Aorta (tissue), 5 donors: ENCODE measurements at places on chromosomes 6 and 20.
A peak's percentile ranks its signal among the peaks of the same experiment; 100 is the strongest.

GRCh38 chr6:4349323-4349722, 213.9 kb upstream of the ECI2 start:
- no peak overlapping the region for H3K27ac ChIP-seq
- no peaks in the 10 kb centered on the region for H3K27me3 ChIP-seq
- H3K4me1 ChIP-seq, result no peaks in the 10 kb centered on the region
- no peaks in the 10 kb centered on the region for H3K36me3 ChIP-seq
- no peak for DNase-seq

DNA sequence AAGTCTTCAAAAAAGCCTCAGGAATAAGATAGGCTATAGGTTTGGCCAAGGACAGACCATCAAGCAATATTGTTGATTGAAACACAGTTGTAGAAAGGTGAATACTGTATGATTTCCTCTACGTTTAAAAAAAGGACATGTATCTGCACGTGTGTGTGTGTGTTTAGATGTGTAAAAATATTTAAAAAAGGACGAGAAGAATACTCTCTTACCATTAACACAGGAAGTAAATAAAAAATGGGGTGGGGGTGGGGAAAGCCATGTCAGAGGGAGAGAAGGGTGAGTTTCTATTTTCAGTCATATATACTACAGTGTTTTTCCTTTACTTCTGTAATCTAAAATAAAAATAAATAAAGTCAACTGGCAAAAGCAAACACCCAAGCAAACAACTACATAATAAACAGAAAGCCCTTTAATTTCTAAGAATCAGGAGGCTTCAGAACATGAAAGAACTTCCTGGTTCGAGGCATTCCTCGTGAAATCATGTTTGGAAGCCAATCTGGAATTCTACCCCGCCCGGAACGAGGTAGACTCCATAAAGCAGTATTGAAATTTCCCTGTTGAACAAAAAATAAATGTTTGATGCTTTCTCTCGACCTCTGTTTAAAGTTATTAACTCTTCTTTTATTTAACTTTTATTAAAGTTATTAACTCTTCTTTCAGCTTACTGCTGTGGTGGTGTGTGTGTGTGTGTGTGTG, 158.1 kb upstream of the ZNF217 start:
- no peaks in the 10 kb centered on the region for H3K36me3 ChIP-seq
- no peak for DNase-seq
- H3K4me3 ChIP-seq, result no peak overlapping the region

DNA sequence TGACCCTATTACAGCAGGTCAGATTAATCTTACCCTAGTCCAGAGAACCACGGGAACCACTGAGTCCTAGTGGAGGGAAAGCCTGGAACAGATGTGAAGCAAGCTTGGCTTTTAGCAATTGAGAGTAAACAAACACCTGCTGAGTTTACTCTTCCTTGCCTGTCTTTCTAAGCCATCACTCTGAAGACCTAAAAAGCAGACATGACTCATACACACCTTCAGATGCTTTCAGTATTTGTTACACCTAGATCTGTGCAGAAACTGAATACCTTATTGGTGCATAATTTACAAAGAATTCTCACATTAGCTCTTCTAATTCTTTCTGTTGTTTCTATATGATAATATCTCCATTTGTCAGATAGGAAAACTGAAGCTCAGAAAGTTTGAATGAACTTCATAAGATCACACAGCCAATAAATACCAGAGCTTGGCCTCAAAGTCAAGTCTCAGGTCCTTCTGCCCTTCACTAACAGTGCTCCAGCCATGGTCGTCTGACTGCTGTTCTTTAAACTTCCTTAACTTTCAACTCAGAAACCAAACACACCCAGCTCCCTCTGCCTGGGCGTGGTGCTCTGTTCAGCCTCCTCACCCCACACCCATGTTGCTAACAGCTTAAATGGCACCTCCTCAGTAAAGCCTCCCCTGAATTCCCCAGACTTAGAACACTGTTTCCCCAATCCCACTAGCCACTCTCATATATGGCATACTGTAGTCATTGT, 8.6 kb upstream of the GABBR1 start:
- no peak overlapping the region for H3K27ac ChIP-seq
- no peak overlapping the region for H3K4me3 ChIP-seq
- no peaks in the 10 kb centered on the region for H3K4me1 ChIP-seq
- H3K27me3 ChIP-seq, result no peaks in the 10 kb centered on the region

DNA sequence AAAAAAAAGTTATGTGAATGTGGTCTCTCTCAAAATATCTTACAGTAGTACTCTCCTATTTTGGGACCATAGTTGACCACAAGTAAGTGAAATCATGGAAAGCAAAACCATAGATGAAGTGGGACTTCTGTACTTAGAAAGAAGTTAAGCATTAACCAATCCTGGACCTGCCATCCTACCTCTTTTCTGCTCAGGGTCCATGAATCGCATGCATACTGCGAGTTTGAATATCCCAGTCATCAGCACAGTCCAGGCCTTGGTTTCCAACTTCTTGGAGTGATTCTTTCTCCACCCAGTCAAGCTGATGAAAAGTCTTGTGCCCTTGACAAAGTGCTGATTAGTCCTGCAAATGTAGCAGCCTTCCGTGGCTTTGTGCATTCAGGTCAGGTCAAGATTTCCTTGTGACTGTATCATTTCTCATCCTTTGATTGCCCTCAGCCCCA, 46.0 kb downstream of the RNF217 start:
- H3K27ac ChIP-seq, result no peak overlapping the region
- no peaks in the 10 kb centered on the region for H3K36me3 ChIP-seq
- peaks cover 3% of the 10 kb centered on the region for H3K4me1 ChIP-seq
- H3K4me3 ChIP-seq, result no peak overlapping the region

DNA sequence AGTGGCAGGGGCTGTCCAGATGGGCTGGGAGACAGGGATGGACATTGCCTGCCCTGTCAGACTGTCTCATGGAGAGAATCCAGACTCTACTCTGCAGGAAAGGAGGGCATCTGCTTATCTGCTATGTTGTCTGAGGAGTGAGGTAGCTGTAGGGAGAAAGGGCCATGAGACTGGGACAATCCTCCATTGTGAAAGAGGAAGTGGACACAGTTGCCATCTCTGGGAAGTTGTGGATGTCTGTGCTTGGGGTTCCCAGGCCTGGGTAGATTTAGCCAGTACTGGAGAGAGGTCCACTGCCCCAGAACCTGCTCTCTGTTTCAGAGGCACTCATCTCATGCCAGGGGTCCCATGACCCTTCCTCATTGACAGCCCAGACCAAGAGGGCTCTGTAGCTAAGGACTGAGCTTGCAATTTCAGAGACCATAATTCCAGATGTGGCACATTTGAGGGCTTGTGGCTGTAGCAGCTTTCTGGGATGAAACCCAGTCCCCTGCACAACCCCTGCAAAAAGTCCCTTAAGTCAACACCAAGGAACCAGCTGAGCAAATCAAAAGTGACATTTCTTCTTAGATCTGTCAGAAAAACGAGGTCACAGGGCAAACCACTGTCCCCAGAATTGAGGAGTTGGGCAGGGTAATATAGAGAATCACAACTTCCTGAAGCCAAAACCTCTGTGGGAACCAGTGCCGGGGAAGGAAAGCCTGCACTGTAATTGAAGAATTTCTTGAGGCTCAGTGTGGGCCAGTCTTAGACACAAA, 4.1 kb upstream of the SIRPG start:
- no peaks in the 10 kb centered on the region for H3K27me3 ChIP-seq
- no peaks in the 10 kb centered on the region for H3K4me1 ChIP-seq
- H3K27ac ChIP-seq, result no peak overlapping the region
- no peak for DNase-seq
- no peaks in the 10 kb centered on the region for H3K36me3 ChIP-seq
- H3K4me3 ChIP-seq, result no peak overlapping the region

GRCh38 chr6:150323205-150323604, 45.6 kb upstream of the IYD start:
- H3K4me1 ChIP-seq, result no peaks in the 10 kb centered on the region
- no peak overlapping the region for H3K27ac ChIP-seq
- DNase-seq, result no peak
- no peaks in the 10 kb centered on the region for H3K36me3 ChIP-seq
- H3K4me3 ChIP-seq, result no peak overlapping the region

DNA sequence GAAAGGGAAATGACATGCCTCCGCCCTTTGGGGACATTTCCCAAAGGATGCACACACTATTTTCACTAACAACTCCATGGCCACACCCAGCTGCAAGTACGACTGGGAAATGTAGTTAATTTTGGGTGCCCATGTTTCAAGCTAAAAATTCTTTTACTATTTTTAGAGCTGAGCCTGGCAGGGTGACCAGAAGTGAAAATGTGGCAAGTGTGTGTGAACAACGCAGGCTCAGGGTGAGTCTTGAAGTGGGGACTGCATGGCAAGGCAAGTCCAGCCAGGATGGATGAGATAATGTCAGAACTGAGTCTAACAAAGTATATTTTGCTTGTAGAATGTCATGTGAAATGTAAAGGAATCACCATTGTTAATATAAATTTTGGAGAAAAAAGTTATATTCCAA, 17.0 kb upstream of the CD109 start:
- no peak overlapping the region for H3K27ac ChIP-seq
- H3K4me3 ChIP-seq, result no peak overlapping the region
- H3K4me1 ChIP-seq, result peaks cover 3% of the 10 kb centered on the region
- H3K36me3 ChIP-seq, result no peaks in the 10 kb centered on the region
- no peak for DNase-seq

- H3K27ac ChIP-seq, result no peak overlapping the region
- H3K4me3 ChIP-seq, result no peak overlapping the region
- H3K36me3 ChIP-seq, result no peaks in the 10 kb centered on the region
- no peaks in the 10 kb centered on the region for H3K4me1 ChIP-seq
Observed at GRCh38 chr20:60078351-60079250, 120.4 kb downstream of the CDH26 start.

GRCh38 chr20:38245753-38246152, 14.8 kb downstream of the KIAA1755 start:
- H3K4me1 ChIP-seq, result no peaks in the 10 kb centered on the region
- no peak overlapping the region for H3K27ac ChIP-seq
- no peaks in the 10 kb centered on the region for H3K27me3 ChIP-seq
- no peak for DNase-seq

DNA sequence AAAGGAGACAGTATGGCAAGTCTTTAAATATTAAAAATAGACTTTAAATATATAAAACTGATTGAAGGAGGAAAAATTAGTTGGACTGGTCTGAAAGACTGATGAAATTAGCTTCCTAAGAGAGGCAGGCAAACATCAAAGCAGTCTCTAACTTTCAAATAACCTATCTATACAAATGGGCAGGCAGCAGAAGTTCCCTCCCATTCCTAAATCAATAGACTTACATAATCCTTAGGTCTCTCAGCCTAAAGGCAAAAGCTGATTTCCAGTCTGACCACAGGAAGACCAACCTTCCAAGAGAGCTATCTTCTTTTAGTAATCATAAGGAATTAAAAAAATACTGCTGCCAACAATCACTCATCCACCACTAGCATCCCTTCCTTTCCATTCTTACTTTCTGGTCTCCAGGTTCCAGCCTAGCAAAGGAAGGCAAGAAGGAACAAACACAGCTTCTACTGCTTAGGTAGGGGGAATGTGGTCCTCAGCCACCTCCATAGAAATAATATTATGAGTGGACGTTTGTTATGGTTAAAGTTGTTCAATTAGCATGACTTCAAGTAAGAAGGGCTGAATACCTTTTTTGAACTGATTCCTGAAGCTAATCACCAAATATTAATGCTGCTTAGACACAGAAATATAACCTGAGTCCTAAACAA, 44.1 kb downstream of the SESN1 start:
- H3K4me1 ChIP-seq, result no peaks in the 10 kb centered on the region
- H3K27me3 ChIP-seq, result no peaks in the 10 kb centered on the region
- H3K27ac ChIP-seq, result no peak overlapping the region
- H3K36me3 ChIP-seq, result no peaks in the 10 kb centered on the region

DNA sequence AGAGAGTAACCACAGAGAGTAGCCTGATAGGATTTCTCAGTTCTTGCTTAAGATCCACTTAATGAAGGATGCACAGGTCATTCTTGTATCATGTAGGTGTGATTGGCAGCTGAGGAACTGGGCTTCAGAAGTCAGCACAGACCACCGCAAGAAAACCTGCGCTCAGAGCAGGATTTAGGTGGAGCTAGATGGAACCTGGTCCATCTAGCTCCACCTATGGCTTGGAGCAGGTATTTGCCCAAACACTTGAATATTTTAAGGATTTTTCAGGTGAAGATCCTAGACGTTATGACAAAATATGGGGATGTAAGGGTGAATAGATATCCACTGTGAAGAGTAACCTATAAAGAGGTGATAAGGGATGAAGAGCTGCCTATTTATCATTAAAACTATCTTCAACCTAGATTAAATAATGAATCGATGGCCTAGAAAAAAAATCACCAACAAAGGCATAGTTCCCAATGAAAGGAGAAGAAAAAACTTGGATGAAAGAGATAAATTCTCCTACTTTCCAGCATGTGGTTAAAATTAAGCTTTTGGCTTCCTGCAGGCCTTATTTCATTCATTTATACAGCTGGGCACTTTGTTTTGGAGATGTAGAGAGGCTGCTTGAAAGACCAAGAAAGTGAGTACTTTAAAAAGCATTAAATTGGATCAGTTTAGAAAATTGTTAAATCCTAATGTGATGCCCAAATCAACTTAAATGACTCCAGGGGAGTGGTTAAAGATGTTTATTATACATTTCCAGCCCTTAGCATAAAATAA, 778.4 kb upstream of the GJE1 start:
- H3K27ac ChIP-seq, result no peak overlapping the region
- no peak overlapping the region for H3K4me3 ChIP-seq

- no peak for DNase-seq
- no peaks in the 10 kb centered on the region for H3K36me3 ChIP-seq
- H3K4me1 ChIP-seq, result no peaks in the 10 kb centered on the region
- no peak overlapping the region for H3K4me3 ChIP-seq
- no peak overlapping the region for H3K27ac ChIP-seq
- H3K27me3 ChIP-seq, result peaks cover 2% of the 10 kb centered on the region
Observed at GRCh38 chr20:60242836-60243505, 284.7 kb downstream of the CDH26 start.

DNA sequence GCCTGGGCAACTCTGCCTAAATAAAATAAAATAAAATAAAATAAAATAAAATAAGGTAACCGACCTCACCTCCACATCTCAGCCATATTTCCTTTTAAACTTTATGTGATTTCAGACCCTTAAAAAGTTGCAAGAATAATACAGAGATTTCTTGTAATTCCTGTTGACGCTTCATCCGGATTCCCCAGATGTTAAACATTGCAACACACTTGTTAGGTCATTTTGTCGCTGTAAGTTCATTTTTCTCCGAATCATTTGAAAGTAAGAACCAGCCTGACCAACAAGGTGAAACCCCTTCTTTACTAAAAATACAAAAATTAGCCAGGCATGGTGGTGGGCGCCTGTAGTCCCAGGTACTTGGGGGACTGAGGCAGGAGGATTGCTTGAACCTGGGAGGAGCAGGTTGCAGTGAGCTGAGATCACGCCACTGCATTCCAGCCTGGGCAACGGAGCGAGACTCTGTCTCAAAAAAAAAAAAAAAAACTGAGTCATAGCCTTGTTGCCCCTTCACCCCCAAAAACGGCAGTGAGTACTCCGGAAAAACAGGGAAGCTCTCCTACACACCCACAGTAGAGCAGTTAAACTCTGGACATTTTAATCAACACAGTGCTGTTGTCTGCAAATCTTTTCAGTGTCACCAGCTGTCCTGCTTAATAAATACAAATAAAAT, 5.9 kb downstream of the PYGB start:
- H3K4me3 ChIP-seq, result no peak overlapping the region
- no peak for DNase-seq
- no peaks in the 10 kb centered on the region for H3K27me3 ChIP-seq
- H3K36me3 ChIP-seq, result no peaks in the 10 kb centered on the region
- H3K4me1 ChIP-seq, result no peaks in the 10 kb centered on the region

- H3K27me3 ChIP-seq, result no peaks in the 10 kb centered on the region
- H3K36me3 ChIP-seq, result no peaks in the 10 kb centered on the region
- H3K4me3 ChIP-seq, result no peak overlapping the region
- DNase-seq, result peak; percentile 93
Observed at GRCh38 chr6:134826889-134827737, 122.8 kb downstream of the ALDH8A1 start.

GRCh38 chr6:160084198-160084776, 37.3 kb upstream of the SLC22A1 start:
- peaks cover 14% of the 10 kb centered on the region for H3K36me3 ChIP-seq
- no peaks in the 10 kb centered on the region for H3K27me3 ChIP-seq
- H3K27ac ChIP-seq, result no peak overlapping the region
- no peak overlapping the region for H3K4me3 ChIP-seq
- H3K4me1 ChIP-seq, result no peaks in the 10 kb centered on the region
